NCI-H1417 (cell line): ENCODE measurements at places on chromosomes 6 and 20.

- no peak for DNase-seq
Measured at GRCh38 chr6:9789201-9789600, 625.7 kb downstream of the TFAP2A start.

DNA sequence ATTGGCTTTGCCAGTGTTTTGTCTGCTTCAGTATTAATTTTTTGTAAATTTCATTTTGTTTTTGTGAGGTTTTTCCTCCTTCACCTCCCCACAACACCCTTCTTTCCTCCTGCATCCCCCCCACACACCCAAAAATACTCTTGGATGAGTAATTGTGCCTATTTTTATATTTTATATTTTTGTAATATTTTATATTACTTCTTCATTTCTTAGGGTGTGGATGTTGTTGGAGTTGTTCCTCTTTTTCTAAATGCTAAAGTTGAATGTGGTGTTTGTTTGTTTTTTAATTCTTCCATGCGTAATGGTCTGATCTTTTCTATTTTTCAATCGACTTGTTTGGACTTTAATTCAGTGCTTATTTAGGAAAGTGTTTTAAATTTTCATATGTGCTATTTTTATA is 420.5 kb upstream of the SOX4 start:
- no peak for DNase-seq

DNA sequence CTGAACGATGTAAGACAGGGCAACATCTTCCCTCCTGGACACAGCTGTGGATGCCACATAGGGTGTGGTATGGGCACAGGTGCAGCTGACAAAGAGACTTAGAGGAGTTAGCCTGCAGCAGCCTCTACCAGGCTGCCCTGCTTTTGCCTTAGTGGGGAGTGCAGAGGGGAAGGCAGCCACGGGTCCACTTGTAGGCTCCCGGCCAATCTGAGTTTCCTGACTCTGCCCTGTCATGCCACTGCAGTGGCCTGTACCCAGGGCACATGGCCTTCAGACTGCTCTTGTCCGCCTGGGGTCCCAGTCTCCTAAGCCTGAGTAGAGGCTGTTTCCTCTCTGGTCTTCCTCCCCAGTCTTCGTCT is 17.1 kb upstream of the CST9L start:
- no peak for DNase-seq

DNA sequence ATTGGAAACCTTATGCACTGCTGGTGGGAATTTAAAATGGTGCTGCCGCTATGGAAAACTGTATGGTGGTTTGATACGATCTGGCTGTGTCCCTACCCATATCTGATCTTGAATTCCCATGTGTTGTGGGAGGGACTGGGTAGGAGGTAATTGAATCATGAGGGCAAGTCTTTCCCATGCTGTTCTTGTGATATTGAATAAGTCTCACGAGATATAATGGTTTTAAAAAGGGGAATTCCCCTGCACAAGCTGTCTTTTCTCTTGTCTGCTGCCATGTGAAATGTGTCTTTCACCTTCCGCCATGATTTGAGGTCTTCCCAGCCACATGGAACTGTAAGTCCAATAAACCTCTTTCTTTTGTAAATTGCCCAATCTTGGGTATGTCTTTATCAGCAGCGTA is 4.9 kb downstream of the TAP2 start:
- DNase-seq: no peak

GRCh38 chr6:161115468-161115867 is 123.9 kb downstream of the MAP3K4 start:
- DNase-seq: no peak

DNA sequence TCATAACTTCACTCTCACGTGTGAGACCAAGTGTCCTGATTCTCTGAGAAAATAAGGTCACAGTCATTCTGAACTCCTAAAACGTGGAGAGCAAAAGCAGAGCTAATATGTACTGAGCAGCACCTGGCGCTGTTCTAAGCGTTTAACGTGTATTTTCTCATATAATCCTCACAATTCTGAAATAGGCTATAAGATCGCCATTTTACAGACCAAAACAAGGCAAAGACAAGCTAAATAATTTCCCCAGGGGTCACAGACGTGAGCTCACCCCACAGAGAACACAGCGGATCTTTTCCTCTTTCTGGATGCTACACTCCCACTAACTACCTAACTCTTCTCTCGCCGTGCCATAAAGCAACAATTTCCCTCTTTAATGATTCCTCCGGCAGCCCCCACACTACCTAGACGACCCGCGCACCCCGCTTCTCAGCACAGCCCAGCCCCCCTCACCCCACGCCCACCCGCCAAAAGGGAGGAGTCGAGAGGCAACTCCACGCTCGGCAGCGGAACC is 636 bp downstream of the SUPT3H start:
- DNase-seq: peak; percentile 74

- DNase-seq: no peak
Measured at GRCh38 chr20:58361481-58362205, 27.4 kb upstream of the VAPB start.
